Pancreas (tissue), 10 donors: ENCODE measurements at places on chromosomes 3 and 15. TPM values are rescaled to one million over a fixed set of nuclear protein-coding genes. Genes with fewer than 3 reads are reported as not detected.

- no peaks in the 10 kb centered on the region for H3K27me3 ChIP-seq
- H3K36me3 ChIP-seq: no peaks in the 10 kb centered on the region
- H3K27ac ChIP-seq: no peak overlapping the region
- H3K4me1 ChIP-seq: no peaks in the 10 kb centered on the region
- no peak overlapping the region for H3K4me3 ChIP-seq
- no peak for DNase-seq
Observed at GRCh38 chr3:67077656-67078055, 79.5 kb downstream of the KBTBD8 start.

The C3orf20 gene
- not detected for total RNA-seq

The FOXL2NB gene
- 0.09 TPM for total RNA-seq

The CHAC1 gene
- 0.40 TPM for total RNA-seq

The BDH1 gene
- total RNA-seq: 7.4 TPM
